ENCODE measurements at places on chromosomes 11 and 22.

- DNase-seq: no peak
Measured at GRCh38 chr22:46072110-46072881, 78.0 kb upstream of the PPARA start.

DNA sequence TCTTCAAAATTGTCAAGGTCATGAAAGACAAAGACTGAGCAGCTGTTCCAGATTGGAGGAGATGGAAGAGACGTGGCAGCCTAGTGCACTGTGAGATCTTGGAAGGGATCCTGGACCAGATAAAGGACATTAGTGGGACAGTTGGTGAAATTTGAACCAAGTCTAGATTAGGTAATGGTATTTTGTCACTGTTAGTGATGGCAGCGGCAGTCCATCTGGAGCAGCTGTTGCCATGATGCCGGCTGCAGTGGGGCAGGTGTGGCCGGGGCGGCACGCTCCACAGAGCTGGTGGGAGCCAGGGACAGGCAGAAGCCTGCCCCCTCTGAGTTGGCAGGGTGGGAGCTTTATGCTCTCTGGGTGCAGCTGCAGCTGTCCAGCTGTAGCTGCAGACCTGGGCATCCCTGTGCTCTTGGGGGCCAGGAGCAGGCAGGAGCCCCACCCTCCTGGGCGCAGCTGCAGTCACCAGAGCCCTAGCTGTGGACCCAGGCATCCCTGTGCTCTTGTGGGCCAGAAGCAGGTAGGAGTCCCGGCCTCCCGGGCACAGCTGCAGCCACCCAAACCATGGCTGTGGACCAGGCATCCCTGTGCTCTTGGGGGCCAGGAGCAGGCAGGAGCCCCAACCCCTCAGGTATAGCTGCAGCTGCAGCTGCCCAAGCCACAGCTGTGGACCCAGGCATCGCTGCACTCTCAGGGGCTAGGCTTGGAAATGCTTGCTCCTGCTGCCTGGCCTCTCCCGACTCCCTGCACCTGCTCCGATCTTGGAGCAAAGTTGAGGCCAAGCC is 20.7 kb downstream of the DIXDC1 start:
- DNase-seq: no peak

- DNase-seq: no peak
Measured at GRCh38 chr11:44592125-44592940, 26.9 kb downstream of the CD82 start.

- no peak for DNase-seq
Measured at GRCh38 chr11:57513911-57514537, 1.5 kb downstream of the SLC43A1 start.

DNA sequence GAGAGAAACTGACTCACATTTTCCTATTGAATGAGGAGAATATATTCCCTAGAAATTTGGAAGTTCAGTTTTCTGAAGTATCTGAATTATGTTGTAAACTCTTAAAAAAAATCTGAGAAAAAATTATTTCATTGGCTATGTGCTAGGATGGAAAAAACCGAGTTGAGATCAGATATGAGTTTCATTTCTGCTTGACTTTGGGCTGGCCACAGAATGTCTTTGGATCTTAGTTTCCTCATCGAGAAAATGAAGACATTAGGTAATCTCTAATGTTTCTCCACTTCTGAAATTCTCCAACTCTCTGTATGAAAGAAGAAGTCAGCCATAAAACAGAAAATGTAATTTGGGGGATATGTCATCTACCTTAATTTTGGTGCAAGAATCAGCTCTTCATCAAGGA is 28.8 kb downstream of the SLN start:
- no peak for DNase-seq

DNA sequence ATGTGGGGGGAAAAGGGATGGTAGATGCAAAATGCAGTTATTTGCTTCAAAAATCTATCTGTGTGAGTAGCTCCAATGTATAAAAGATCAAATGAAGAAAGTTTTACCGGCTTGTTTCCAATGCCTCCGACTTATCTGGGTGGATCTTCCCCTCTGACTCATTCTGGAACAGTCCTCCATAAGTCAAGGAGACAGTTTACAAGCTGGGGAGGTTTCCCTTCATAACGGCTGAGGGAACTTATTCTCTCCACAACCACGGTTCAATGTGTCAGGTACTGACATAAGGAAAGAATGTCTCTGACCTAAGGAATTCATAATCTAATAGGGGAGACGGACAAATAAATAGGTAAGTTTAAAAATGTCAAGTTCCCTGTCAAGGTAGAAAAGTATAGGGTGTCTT is 49.7 kb upstream of the BIRC3 start:
- DNase-seq: peak; percentile 49

- DNase-seq: peak; percentile 22
Measured at GRCh38 chr11:79896258-79896657, 455.4 kb upstream of the TENM4 start.

GRCh38 chr11:106397787-106398501 is 320.5 kb downstream of the AASDHPPT start:
- DNase-seq: no peak

GRCh38 chr22:28023774-28024173 is 104.7 kb upstream of the PITPNB start:
- DNase-seq: no peak

DNA sequence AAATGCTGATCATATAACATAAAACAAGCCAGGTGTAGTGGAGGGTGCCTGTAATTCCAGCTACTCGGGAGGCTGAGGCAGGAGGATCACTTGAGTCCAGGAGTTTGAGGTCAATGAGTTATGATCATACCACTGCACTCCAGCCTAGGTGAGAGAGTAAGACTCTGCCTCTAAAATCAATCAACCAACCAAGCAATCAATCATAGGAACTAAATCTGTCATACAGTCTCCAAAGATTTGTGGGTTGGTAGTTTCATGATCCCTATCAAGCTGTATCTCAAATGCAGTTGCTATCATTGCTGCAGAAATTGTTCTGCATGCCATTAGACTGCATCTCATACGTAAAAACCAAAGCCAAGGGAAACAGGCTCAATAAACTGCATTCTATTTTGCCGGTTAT is 33.1 kb downstream of the NARS2 start:
- DNase-seq: no peak

DNA sequence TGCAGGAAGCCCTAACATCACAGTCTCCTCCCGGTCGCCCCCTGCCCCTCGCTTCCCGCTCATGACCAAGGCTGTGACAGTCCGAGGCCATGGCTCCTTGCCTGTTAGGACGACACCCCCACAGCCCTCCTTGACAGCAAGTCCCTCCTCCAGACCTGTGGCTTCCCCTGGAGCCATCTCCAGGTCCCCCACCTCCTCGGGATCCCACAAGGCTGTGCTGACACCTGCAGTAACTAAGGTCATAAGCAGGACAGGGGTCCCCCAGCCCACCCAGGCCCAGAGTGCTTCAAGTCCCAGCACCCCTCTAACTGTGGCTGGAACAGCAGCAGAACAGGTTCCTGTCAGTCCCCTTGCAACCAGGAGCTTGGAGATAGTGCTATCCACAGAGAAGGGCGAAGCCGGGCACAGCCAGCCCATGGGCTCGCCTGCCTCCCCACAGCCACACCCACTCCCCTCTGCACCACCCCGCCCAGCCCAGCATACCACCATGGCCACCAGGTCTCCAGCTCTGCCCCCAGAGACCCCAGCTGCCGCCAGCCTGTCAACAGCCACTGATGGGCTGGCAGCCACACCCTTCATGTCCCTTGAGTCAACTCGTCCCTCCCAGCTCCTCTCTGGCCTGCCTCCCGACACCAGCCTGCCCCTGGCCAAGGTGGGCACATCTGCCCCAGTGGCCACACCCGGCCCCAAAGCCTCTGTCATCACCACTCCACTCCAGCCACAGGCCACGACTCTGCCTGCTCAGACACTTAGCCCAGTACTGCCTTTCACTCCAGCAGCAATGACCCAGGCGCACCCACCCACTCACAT is 63.2 kb downstream of the OTOG start:
- DNase-seq: no peak

DNA sequence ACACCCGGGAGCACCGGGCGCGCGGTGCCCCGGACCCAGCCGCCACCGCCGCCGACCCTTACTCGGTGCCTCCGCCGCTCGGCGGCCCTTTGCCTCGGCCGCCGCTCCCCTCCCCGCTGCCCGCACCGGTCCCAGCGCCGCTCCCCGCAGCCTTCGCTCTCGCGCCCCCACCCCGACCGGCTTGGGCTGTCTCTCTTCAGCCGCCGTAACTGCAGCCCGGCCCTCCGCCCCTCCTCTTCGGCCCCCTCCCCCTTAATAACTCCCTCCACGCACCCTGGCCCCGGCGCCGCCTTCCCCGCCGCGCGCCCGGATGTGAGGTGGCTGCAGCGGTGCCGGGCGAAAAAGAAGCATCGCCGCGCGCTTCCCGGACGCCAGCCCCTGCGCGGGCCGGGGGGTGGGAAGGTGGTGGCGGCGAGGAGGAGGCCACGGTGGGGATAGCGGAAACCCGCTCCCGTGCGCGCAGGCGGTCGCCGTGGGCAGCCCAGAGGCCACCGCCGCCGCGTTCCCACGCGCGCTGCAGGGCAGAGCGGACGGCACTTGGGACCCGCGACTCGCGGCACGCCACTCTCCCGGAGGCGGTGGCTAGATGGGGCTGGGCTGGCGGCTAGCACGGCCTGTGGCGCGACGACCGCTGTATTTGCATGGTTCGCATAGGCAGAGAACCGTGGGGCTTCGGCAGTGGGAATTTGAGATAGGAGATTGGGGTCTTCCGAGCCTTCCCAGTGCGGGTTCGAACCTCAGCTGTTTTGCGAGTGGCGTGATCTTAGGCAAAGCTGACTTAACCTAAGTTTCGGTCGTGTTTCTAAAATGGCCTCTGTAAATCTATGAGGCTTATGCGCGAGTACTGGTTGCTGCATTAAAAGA is at the start of gene EIF4ENIF1:
Gene EIF4ENIF1, minus strand, starts transcription at position 211 of the 864 bp plus-strand sequence. CDS start 1,124 bp downstream, outside the sequence.
- peak; percentile 16 for DNase-seq

GRCh38 chr11:132278801-132279574 is 908.6 kb downstream of the NTM start:
- no peak for DNase-seq

- DNase-seq: no peak
Measured at GRCh38 chr11:11972730-11973341, 35.6 kb downstream of the DKK3 start.

DNA sequence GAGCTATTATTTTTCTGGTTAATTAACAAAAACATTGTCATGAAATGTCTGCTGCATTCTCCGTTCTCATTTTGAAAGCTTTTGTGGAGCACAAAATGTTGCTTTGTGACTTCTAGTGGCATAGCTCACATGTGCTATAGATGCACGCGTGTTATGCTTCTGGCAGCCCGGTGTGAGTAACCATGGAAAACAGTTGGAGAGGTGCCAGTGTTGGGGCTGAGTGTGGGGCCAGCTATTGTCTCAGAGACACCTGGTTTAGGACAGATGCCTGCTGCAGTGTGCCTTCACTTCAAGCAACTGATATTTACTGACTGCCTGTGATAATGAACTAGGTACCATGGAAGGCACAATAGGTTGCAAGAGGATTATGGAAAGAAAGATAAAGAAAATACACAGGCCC is 760.6 kb downstream of the NTM start:
- no peak for DNase-seq
